ENCODE measurements at places on chromosomes 6 and 20. TPM values are rescaled to one million over a fixed set of nuclear protein-coding genes. Genes with fewer than 3 reads are reported as not detected.

Gene GRM1
- under 0.01 TPM for total RNA-seq

Gene EYS
- total RNA-seq: under 0.01 TPM

Gene FRK
- total RNA-seq: under 0.01 TPM

Gene B3GALT4
- total RNA-seq: 14.3 TPM

Gene RSPO4
- total RNA-seq: not detected

Gene SIRPA
- 8.1 TPM for total RNA-seq

Gene CTAGE9
- total RNA-seq: not detected

Gene TPBG
- total RNA-seq: 4.6 TPM

Gene ZBP1
- total RNA-seq: 0.54 TPM

Gene ATP9A
- 25.0 TPM for total RNA-seq

Gene UNC5CL
- 1.3 TPM for total RNA-seq

Gene ZKSCAN4
- total RNA-seq: 4.6 TPM

Gene COL9A3
- 0.27 TPM for total RNA-seq

Gene COL21A1
- not detected for total RNA-seq

Gene SLC17A2
- total RNA-seq: not detected

Gene MAVS
- total RNA-seq: 21.0 TPM

Gene EPHA7
- total RNA-seq: not detected

Gene FOXC1
- under 0.01 TPM for total RNA-seq

Gene B4GALT5
- total RNA-seq: 12.4 TPM

Gene TDRD6
- total RNA-seq: under 0.01 TPM

Gene KIF25
- not detected for total RNA-seq

Gene OPRL1
- total RNA-seq: 10.5 TPM

Gene EYA2
- not detected for total RNA-seq

Gene SPTLC3
- 5.7 TPM for total RNA-seq

Gene CRYBG1
- total RNA-seq: 9.7 TPM

Gene NRM
- total RNA-seq: 9.4 TPM

Gene PTK6
- under 0.01 TPM for total RNA-seq

Gene ZC2HC1B
- total RNA-seq: not detected

Gene MEP1A
- not detected for total RNA-seq

Gene NRN1
- total RNA-seq: not detected

Gene TRAM2
- 8.6 TPM for total RNA-seq

Gene CARMIL1
- 8.6 TPM for total RNA-seq

Gene SLC22A3
- under 0.01 TPM for total RNA-seq

Gene SLC32A1
- total RNA-seq: 0.54 TPM

Gene LIN28B
- total RNA-seq: not detected

Gene BANF2
- not detected for total RNA-seq

All from hematopoietic multipotent progenitor cell (in vitro differentiated cells).